Renal cortex interstitium (tissue), 15 donors: ENCODE measurements at places on chromosomes 16 and 17. TPM values are rescaled to one million over a fixed set of nuclear protein-coding genes. Genes with fewer than 3 reads are reported as not detected.
A peak's percentile ranks its signal among the peaks of the same experiment; 100 is the strongest.

DNA sequence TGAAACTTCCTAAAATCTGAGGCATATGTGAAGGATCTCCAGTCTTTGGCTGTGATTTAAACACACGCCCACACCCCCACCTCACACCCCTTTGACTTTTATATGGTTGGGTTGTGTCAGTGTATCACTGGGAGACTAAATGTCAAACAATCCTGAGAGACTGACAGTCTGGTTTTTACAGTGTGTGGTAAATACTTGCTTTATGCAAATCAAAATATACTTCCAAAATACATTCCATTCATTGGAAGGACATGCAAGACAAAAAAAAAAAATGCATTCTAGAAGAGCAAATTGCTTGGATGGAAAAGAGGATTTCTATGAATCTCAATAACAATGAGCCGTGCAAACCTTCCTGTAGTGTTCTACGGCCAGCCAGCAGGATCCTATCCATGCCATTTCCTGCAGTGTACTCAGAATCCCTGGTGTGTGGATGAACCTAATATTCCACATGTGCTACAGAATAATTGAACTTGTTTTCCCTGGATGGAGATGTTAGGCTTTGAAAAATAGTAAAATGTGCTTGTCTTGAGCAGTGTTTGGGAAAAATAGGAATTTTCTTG is 602.1 kb upstream of the GOT2 start:
- no peak for DNase-seq

- no peak for DNase-seq
These were observed 84.1 kb downstream of the BANP start for GRCh38 chr16:88035292-88035691.

- DNase-seq: no peak
These were observed 12.0 kb upstream of the TMEM97 start for GRCh38 chr17:28306954-28307401.

- no peak for DNase-seq
These were observed 58.2 kb downstream of the RAP1GAP2 start for GRCh38 chr17:2854143-2855055.

- DNase-seq: no peak
These were observed 75.8 kb downstream of the MRC2 start for GRCh38 chr17:62703261-62703775.

GRCh38 chr17:64773386-64773835 is 111.3 kb upstream of the SMURF2 start:
- no peak for DNase-seq

DNA sequence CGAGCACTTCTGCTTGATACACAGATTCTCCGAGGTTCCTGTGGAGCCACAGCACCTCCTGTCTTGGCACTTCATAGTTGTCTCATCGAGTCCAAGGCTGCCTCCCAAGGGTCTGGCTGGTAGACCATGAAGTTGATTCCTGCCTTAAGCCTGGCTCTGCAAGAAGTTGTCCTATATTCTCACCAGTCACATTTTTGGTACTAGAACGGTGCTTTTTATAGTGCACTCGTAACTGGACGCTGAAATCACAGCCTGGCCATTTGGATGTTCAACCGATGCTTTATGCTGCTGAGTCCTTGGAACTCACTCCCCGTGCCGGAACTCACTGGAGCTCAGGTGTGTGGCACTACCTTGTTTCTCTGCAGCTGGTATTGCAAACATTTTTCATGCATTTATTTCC is 35.6 kb downstream of the RMI2 start:
- no peak for DNase-seq

- DNase-seq: no peak
These were observed 39.4 kb downstream of the LAT start for GRCh38 chr16:29024278-29024677.

GRCh38 chr16:4519274-4520058 is 19.1 kb downstream of the CDIP1 start:
- no peak for DNase-seq

DNA sequence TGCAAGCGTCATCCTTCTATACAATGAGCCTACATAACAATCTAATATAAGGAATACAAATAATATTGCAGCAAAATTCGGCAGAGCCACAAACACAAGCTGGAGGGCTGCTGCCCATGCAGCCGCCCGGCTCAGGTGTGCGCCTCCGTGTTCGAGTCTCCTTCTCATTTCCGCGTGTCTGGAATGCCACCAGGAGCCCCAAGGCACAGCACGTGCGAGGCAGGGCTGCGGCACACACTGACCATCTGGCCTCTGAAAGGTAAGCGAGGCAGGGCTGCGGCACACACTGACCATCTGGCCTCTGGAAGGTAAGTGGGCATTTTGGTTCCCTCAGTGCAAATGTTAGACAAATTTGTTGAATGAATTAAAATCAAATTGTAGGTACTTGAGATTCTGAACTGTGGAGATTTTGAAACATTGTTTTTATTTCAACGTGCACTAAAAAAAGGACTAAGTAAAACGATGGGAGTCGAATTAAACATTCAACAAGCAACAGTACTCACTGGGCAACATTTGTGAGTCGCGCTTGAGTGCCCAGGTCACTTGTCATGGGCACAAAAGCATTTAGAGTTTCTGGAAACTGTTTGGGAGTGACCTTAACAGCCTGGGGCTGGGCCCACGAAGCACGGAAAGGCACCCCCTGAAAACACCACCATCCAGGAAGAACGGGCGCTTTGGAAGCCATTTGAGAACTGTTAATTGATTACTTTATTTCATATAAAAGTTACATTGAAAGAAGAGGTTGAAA is 37.4 kb downstream of the ZDHHC7 start:
- DNase-seq: no peak

DNA sequence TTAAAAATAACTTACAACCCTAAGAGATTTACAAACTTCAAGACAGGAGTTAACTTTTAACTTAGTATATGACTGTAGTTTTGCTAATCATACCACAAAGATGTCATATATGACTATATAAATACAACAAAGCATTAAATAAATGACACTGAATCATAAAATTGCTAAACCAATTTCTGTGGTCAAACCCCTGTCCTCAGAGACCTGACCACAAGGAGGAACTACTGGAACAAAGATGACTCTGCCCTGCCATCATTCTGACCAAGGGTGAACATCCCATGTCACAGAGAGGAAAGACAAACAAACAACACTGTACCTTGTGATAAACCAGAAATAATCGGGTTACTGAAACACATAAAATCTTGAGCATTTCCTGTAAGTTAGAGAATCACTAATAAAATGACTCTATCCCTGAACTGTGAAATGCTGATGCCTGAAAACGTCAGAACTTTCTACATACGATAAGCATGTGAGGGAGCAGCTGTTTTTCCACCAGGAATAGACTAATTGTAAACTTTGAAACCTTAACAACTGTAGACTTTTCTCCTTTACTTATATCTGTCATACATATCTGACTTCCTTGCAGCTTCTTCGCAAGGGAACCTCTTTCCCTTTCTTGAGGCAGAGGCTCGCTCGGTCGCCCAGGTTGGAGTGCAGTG is 47.9 kb downstream of the WDR59 start:
- DNase-seq: no peak

GRCh38 chr17:35879773-35880654 is at the start of gene CCL5:
CCL5 (minus strand) TSS chr17:35880360.
- no peak for DNase-seq

DNA sequence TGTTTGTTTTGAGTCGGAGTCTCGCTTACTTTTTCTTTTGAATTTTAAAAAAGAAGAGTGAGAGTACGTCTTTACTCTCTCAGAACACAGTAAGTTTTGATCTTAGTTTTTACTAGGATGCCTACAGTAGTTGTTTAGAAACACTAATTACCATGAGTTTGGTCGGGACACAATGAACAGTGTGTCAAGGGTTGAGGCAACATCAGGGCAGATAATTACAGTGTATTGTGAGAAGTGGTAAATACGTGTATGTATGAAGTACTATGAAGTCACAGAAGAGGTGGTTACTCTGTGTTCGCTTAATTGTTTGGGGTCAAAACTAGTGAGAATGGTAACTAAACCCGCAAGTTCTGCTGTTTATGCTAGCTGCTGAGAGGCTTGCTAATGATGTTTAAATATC is 18.2 kb downstream of the PAFAH1B1 start:
- DNase-seq: no peak

GRCh38 chr16:8554881-8555280 is 35.4 kb downstream of the TMEM114 start:
- DNase-seq: no peak

DNA sequence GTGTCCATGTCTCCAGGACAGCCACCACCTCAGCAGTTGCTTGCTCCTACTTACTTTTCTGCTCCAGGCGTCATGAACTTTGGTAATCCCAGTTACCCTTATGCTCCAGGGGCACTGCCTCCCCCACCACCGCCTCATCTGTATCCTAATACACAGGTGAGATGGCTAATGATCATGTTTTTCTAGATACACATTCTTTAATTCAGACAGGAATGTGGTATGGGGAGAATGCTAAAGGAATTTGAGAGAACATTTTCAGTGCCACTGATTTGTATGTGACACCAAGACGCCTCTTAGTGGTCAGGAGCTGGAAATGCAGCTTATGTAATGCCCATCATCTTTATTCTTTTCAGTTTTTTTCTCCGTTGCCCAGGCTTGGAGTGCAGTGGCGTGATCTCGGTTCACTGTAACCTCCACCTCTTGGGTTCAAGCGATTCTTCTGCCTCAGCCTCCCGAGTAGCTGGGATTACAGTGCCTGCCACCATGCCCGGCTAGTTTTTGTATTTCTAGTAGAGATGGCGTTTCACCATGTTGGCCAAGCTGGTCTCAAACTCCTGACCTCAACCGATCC is 8.9 kb upstream of the RAPGEFL1 start:
- DNase-seq: no peak

- DNase-seq: no peak
These were observed 49.7 kb downstream of the NTN1 start for GRCh38 chr17:9071016-9071415.

DNA sequence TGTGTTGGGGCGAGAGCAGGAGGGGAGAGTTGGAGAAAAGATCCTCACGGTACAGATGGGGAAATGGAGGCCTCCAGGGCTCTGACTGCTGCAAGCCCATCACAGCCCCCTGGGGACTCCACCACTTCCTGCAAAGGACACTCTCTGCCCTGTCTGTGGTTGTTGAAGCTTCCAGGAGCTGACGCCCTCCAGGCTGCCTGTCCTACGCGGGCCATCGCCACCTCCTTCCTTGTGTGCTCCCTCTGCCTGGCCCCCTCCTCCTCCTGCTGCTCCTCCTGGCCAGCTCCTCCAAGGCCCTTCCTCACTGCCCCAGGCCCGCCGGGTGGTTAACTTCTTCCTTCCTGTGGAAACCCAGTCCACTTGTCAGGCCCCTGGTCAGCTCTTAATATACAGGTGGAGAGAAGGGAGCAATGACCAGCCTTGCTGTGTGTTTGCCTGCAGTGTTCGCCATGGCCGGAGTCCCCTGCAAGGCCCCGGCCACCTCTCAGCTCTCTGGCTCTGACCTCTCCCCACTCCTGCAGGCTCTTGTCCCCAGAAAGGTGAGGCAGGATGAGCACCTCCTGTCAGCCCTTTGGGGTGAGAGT is 18.4 kb upstream of the STAC2 start:
- DNase-seq: no peak

- DNase-seq: no peak
These were observed 11.5 kb upstream of the TMEM106A start for GRCh38 chr17:43200127-43200526.

DNA sequence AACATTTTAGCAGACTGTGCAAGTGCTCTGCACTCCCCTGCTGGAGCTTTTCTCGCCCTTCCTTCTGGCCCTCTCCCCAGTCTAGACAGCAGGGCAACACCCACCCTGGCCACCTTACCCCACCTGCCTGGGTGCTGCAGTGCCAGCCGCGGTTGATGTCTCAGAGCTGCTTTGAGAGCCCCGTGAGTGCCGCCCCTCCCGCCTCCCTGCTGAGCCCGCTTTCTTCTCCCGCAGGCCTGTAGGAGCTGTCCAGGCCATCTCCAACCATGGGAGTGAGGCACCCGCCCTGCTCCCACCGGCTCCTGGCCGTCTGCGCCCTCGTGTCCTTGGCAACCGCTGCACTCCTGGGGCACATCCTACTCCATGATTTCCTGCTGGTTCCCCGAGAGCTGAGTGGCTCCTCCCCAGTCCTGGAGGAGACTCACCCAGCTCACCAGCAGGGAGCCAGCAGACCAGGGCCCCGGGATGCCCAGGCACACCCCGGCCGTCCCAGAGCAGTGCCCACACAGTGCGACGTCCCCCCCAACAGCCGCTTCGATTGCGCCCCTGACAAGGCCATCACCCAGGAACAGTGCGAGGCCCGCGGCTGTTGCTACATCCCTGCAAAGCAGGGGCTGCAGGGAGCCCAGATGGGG is 3.1 kb downstream of the GAA start:
- peak; percentile 26 for DNase-seq

DNA sequence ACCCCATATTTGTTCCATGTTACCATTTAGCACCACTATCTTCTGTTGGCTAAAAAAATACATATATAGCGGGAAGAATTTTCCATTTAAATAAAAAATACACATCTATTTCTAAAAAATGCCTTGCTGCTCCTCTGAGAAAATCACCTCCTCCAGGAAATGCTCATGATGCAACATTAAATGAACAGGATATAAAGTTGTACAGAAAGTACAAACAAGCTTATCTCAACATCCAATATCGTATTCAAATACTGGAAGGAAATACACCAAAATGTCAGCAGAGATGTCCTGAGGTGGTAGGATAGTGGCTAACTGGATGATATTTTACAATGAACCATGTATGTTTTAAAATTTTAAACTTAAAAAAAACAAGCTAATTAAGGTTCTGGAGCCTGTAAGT is 21.3 kb downstream of the GNA13 start:
- DNase-seq: no peak

DNA sequence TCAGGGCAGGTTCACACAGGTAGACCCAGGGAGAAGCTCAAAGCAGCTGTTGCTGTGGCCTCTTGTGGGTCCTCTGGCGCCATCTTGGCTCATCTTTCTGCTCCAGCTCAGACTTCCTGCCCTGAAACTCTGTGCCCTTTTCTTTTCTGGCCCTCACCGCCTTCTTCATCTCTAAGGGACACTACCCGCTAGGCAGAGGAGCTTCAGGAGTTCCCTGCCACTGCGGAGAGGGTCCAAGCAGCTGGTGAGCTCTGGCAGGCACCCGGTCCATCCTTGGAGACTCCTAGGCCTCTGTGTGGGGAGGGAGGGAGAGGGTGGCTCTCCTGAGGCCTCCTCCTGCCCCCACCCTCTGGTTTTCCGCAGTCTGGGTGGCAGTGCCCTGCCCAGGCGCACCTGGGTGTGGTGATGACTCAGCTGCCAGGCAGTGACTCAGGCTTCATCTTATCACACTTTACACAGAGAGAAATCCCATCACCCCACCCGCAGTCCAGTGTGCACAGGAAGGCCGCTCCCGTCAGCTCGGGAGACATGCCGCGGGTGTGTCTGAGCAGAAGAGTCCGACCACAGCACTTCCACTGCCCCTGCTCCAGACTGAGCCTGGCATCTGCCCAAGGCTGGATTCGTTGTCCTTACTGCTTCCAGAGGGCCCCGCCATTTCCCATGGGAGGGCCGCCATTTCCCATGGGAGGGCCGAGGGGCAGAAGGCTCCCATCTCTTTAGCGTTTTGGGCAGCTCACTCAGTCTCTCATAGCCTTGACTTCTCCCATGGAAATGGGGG is 7.3 kb downstream of the NT5C start:
- no peak for DNase-seq

Gene HSPB9
- 0.12 TPM for polyA plus RNA-seq

Gene CLDN6
- polyA plus RNA-seq: 42.0 TPM

Gene LDHD
- polyA plus RNA-seq: 4.3 TPM

Gene CBX2
- polyA plus RNA-seq: 31.8 TPM

Gene PRSS22
- polyA plus RNA-seq: 12.2 TPM

Gene FAM171A2
- 36.9 TPM for polyA plus RNA-seq

Gene KIF18B
- polyA plus RNA-seq: 12.0 TPM
